ENCODE measurements at places on chromosomes 12 and 14. TPM values are rescaled to one million over a fixed set of nuclear protein-coding genes. Genes with fewer than 3 reads are reported as not detected.

The HOXC4 gene
- total RNA-seq = not detected

The CINP gene
- 43.3 TPM for total RNA-seq

The NPFF gene
- not detected for total RNA-seq

GRCh38 chr14:72522847-72523246 is 371.1 kb downstream of the DPF3 start:
- no peaks in the 10 kb centered on the region for H3K4me1 ChIP-seq
- DNase-seq = no peak
- H3K36me3 ChIP-seq = no peaks in the 10 kb centered on the region
- no peak overlapping the region for H3K4me3 ChIP-seq
- H3K27ac ChIP-seq = no peak overlapping the region
- H3K27me3 ChIP-seq = no peaks in the 10 kb centered on the region

DNA sequence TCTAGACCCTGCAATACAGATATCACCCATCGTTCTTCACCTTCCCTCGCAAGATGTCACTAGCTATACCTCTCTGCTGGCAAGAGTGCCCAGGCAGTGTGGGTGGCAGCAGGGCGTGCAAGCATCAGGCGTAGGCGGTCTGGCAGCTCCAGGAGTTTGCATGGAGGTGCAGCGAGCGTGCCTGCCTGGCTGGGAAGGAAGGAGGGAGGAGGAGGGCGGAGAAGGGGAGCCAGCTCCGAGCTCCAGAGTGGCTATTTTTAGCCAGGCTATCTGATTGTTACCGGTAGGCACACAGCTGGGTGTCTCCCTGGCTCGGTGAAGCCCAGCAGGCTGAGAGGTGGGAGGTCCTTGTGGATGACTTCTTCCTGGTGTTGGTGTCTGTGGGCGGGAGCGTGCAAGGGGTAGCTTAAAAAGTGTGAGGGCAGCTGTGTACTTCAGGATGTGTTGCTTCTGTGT is 6.2 kb downstream of the FOXJ2 start:
- DNase-seq = peak; percentile 92
- no peaks in the 10 kb centered on the region for H3K27me3 ChIP-seq
- H3K36me3 ChIP-seq = peaks cover 34% of the 10 kb centered on the region
- H3K4me1 ChIP-seq = peaks cover 53% of the 10 kb centered on the region
- no peak overlapping the region for H3K27ac ChIP-seq

- no peaks in the 10 kb centered on the region for H3K4me1 ChIP-seq
- DNase-seq = no peak
- H3K27me3 ChIP-seq = no peaks in the 10 kb centered on the region
- H3K4me3 ChIP-seq = no peak overlapping the region
- no peak overlapping the region for H3K27ac ChIP-seq
Observed at GRCh38 chr12:56581418-56582145, 48.5 kb downstream of the BAZ2A start.

DNA sequence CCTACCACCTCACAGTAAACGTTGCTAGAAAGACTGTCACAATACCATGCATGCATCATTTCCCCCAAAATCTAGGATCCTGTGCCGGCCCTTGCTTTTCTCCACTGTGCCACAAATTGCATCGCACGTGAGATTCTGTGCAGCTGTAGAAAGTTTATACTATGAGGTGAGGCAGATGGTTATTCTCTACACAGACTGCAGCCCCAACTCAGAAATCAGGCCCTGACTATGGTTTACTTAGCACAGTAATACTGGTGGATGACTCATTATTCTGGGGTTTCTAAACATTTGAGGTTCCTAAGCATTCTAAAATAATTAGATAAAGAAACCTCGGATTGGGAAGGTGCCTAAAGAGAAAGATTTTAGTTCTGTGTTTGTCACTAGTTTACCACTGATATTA is 163.8 kb upstream of the CCDC198 start:
- no peak overlapping the region for H3K4me3 ChIP-seq
- no peaks in the 10 kb centered on the region for H3K4me1 ChIP-seq
- H3K27ac ChIP-seq = no peak overlapping the region
- no peaks in the 10 kb centered on the region for H3K36me3 ChIP-seq
- H3K27me3 ChIP-seq = no peaks in the 10 kb centered on the region

- H3K36me3 ChIP-seq = no peaks in the 10 kb centered on the region
- no peaks in the 10 kb centered on the region for H3K27me3 ChIP-seq
- H3K4me1 ChIP-seq = peaks cover 11% of the 10 kb centered on the region
- no peak overlapping the region for H3K27ac ChIP-seq
- no peak overlapping the region for H3K4me3 ChIP-seq
- no peak for DNase-seq
Observed at GRCh38 chr12:27257104-27257843, 13.2 kb downstream of the STK38L start.

Data from thyroid gland (tissue), 4 donors.